ENCODE measurements at places on chromosomes 6 and 20. TPM values are rescaled to one million over a fixed set of nuclear protein-coding genes. Genes with fewer than 3 reads are reported as not detected.

DCDC2 gene
- total RNA-seq, result not detected

- H3K4me1 ChIP-seq, result peaks cover 15% of the 10 kb centered on the region
- no peak for DNase-seq
- H3K36me3 ChIP-seq, result no peaks in the 10 kb centered on the region
- H3K4me3 ChIP-seq, result no peak overlapping the region
- no peaks in the 10 kb centered on the region for H3K27me3 ChIP-seq
Measured at GRCh38 chr20:24628985-24629384, 159.6 kb downstream of the SYNDIG1 start.

DNA sequence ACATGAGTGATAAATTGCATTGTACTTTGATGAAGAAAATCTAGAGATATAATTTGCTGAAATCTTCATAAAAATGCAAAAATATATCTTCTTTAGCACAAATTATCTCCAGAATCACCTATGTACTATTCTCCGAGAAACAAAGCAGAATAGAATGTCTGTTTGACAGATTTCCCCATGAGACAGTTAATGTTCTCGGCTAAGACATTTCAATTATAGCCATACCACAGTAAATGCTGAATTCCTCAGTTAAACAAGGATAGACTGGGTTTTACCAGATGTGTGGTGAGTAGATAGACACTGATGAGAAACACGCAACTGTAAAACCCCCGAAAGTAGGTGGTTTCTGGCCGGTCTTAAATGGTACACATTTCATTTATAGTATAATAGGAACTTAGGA is 69.8 kb downstream of the SNAP25 start:
- no peak for DNase-seq
- no peaks in the 10 kb centered on the region for H3K4me1 ChIP-seq
- H3K27ac ChIP-seq, result no peak overlapping the region
- H3K36me3 ChIP-seq, result peaks cover 2% of the 10 kb centered on the region
- H3K27me3 ChIP-seq, result no peaks in the 10 kb centered on the region

DNA sequence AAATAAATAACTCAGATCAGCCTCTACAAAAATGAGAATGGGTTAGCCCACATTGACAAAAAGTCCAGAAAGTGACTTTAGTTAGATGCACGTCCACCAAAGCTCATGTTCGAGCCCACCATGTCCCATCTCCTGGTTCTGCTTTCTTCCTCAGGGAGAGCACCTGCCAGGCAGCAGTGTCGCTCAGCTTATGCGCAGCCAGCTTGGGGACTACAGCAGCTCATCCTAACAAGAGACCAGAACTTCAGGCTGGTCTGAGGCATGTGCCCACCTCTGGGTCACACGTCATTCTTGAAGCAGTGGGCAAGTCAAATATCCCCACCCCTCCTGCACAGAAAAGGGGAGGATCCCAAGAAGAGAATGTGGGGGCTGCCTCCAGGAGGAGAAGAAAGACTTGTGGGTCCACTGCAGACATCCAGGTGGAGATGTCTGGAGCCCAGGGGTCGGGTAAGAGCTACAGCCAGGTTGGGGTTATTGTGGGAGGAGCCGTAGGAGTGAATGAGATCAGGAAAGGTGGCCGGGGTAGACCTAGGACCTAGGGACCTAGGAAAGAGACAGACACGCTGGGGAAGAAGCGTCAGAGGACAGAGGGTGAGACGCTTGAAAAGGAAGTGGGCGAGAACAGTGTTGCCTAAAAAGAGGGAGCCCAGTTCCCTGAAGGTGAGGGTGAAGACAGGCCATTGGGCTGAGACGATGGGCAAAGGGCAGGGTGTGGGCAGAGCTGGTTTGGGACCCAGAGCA is 52.5 kb downstream of the SSR1 start:
- H3K36me3 ChIP-seq, result no peaks in the 10 kb centered on the region
- peaks cover 21% of the 10 kb centered on the region for H3K4me1 ChIP-seq
- DNase-seq, result no peak
- H3K4me3 ChIP-seq, result peak overlapping the region; percentile 93
- peak overlapping the region; percentile 97 for H3K27ac ChIP-seq

DNA sequence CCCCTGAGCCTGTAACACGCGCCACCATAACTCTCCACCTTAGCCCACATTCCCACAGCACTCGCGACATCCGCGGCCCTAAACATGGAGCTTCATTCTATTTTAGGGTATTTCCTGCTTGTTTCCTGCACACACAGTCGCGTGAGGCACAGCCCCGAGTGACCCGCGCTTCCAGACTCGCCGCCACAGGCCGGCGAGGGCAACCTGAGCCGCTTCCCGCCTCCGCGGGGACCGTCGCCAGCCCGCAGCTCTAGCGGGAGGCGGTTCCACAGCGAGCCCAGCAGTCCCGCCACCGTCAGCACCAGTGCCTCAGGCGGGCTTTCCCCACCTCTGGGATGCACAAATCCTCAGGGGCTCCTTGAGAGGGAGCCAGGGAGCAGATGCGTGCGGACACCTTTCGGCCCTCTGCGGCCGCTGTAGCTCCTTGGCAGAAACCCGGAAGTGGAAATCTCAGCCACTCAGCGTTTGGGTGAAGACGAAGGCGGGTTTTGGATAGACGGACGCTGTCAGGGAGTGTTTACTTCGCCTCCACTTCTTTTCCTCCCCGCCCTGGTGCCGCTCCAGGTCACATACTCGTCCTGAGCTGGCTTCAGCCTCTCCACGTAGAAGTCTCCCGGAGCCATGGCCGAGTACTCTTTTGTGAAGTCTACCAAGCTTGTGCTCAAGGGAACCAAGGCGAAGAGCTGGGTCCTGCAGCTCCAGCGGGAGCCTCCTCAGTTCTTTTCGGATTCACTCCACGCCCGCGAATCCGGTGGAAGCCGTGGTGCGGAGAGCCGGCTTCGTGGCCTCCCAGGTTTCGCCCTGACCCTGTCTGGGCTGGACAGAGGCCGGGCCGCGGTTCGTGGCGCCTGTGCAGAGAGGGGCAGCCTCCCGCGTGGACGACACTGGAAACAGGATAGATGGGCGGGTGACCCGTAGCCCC is 2177.4 kb upstream of the DEFB115 start:
- no peak overlapping the region for H3K4me3 ChIP-seq
- H3K4me1 ChIP-seq, result no peaks in the 10 kb centered on the region
- H3K27me3 ChIP-seq, result no peaks in the 10 kb centered on the region
- no peak overlapping the region for H3K27ac ChIP-seq
- H3K36me3 ChIP-seq, result peaks cover 25% of the 10 kb centered on the region

- no peaks in the 10 kb centered on the region for H3K27me3 ChIP-seq
- peaks cover 4% of the 10 kb centered on the region for H3K36me3 ChIP-seq
- DNase-seq, result no peak
- H3K4me1 ChIP-seq, result peaks cover 10% of the 10 kb centered on the region
Measured at GRCh38 chr6:44787254-44787834, 399.8 kb downstream of the CDC5L start.

DNA sequence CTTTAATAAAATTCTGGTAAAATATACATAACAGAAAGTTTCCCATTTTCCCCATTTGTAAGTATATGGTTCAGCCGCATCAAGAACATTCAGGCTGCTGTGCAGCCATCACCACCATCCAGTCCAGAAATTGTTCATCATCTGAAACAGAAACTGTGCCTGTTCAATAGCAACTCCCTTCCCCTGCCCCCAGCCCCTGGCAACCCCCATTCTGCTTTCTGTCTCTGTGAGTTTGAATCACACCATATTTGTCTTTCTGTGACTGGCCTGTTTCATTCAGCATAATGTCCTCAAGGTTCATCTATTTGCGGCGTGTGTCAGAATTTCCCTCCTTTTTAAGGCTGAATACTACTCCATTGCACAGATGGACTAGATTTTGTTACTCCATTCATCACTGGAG is 19.1 kb downstream of the VSTM2L start:
- H3K36me3 ChIP-seq, result no peaks in the 10 kb centered on the region
- no peak overlapping the region for H3K27ac ChIP-seq
- H3K4me3 ChIP-seq, result no peak overlapping the region
- no peaks in the 10 kb centered on the region for H3K27me3 ChIP-seq

- peak overlapping the region; percentile 89 for H3K4me3 ChIP-seq
- H3K4me1 ChIP-seq, result peaks cover 42% of the 10 kb centered on the region
- peak overlapping the region; percentile 36 for H3K27ac ChIP-seq
- no peaks in the 10 kb centered on the region for H3K36me3 ChIP-seq
- no peak for DNase-seq
Measured at GRCh38 chr6:63635215-63635587, 401 bp upstream of the PHF3 start.

- H3K36me3 ChIP-seq, result no peaks in the 10 kb centered on the region
- DNase-seq, result no peak
Measured at GRCh38 chr6:84625506-84625905, 138.9 kb downstream of the TBX18 start.

SLC18B1 gene
- total RNA-seq, result 18.4 TPM

DNA sequence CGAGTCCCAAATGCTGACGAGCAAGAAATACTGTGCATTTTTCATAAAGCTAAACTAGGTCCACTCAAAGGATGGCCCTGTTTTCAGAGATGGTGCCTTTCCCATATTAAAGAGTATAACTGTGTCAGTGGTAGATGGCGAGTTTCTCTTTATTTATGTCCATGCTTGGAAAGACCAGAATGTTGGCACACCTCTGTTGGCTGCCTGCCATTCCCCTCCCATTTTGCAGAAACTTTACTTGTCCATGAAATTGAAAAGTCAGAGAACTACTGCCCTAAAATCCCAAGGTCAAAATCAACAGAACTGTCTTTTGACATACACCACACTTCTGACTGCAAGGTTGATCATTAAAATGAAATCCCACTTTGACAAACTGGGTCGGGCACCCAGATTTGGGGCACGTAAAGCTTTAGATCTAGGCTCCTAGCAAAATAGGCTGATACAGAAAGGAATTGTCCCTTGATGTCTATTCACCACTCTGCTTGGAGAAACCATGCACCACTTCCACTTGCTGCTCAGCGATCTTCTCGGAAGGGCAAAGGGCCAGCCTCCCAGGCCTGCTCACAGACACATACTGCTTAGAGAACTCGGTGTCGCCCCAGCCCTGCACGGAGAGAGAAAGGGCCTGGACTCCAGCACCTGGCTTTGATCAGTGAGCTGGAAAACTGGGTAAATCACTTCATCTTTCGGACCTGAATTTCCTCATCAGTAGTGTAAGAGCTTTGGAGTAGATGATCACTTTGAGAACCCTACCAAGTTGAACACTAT is 130.0 kb downstream of the AGPAT4 start:
- no peaks in the 10 kb centered on the region for H3K27me3 ChIP-seq
- no peaks in the 10 kb centered on the region for H3K4me1 ChIP-seq
- H3K4me3 ChIP-seq, result no peak overlapping the region
- no peak for DNase-seq
- H3K27ac ChIP-seq, result no peak overlapping the region

- H3K4me1 ChIP-seq, result peaks cover 14% of the 10 kb centered on the region
- no peaks in the 10 kb centered on the region for H3K27me3 ChIP-seq
- no peak overlapping the region for H3K27ac ChIP-seq
Measured at GRCh38 chr6:166946125-166946524, 10.2 kb downstream of the RNASET2 start.

DEF6 gene
- total RNA-seq, result 1.8 TPM

DNA sequence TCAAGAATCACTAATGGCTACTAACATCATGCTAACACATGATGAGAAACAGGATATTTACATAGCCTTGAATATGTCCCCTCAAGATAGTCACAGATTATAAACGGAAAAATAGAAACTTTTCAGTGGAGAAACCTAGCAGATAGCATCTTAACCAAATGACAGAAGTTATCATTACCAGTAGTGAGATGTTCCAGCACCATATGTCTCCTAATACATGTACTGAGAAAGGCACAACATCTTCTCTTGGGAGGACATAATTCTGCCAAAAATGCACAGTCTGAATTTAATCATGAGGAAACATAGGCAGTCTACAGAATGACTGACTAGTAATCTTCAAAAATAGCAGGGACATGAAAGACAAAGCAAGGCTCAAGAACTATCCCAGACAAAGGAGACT is 19.9 kb upstream of the PRIM2 start:
- H3K4me3 ChIP-seq, result no peak overlapping the region
- H3K4me1 ChIP-seq, result no peaks in the 10 kb centered on the region
- no peak for DNase-seq
- no peaks in the 10 kb centered on the region for H3K36me3 ChIP-seq
- H3K27ac ChIP-seq, result no peak overlapping the region

TMEM217 gene
- 0.82 TPM for total RNA-seq

DNA sequence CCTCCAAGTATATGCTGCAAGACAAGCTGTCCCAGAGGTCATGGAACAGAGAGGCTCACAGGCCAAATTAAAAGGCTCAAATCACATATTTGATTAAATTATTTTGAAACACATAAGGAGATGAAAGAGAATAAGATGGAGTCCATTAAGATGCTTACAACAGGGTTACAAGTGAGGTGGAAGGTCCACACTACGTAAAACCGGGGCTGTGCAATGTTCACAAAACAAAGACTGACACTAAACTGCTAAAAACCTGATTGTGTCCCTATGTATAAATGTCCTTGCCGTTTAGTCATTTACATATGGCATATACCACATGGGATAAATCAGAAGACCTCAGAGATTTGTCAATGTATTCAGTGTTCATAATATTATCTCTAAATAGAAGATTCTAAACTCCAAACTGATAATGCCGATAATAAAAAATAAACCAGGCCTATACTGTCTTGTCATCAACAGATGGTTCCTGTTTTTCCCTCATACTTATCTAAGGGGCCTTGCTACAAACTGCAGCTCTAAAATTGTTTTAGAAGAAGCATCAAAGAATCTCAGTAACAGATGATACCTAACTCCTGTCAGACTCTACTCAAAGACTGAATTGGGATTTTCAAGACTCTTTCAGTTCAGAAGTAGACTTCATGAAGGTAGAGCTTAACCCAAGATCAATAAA is 51.8 kb upstream of the RIPOR2 start:
- H3K27me3 ChIP-seq, result no peaks in the 10 kb centered on the region
- peaks cover 17% of the 10 kb centered on the region for H3K4me1 ChIP-seq
- H3K27ac ChIP-seq, result no peak overlapping the region
- H3K36me3 ChIP-seq, result peaks cover 7% of the 10 kb centered on the region

LAMA4 gene
- total RNA-seq, result 14.7 TPM

OOEP gene
- total RNA-seq, result not detected

DNA sequence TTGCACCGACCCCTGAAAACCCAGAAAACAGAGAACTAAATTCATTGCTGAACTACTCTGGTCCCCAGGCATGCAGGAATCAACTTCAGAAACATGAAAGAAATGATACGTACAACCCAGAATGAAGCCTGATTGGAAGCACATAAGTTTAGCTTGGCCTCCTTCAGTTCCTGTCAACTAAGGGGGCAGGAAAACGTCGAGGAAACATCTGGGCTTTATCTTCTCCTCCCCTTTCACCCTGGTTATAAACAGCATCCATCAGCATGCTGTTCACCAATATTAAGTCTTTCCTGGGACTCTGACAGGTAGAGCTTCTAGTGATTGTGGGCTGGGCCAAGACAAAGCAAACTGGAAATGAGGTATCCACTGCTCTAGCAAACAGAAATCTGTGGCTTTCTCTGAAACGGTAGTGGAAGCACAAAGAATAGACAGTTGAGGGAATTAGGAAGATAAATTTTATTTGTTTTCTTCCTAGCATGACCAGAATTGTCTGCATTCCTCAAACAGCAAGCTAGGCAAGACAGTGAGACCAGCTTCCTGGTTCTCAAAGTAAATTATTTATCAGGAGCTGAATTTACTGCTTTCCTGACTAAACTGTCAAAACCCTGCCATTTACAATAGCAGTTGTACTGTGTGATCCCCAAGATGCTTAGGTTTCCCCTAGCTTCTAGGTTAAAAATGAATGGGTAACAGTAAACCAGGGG is 134.4 kb downstream of the PTPRT start:
- H3K27ac ChIP-seq, result no peak overlapping the region
- no peaks in the 10 kb centered on the region for H3K36me3 ChIP-seq
- peaks cover 3% of the 10 kb centered on the region for H3K4me1 ChIP-seq
- no peak overlapping the region for H3K4me3 ChIP-seq

ENPP5 gene
- 0.68 TPM for total RNA-seq

TBXT gene
- not detected for total RNA-seq

- no peaks in the 10 kb centered on the region for H3K4me1 ChIP-seq
- no peak overlapping the region for H3K4me3 ChIP-seq
- no peak overlapping the region for H3K27ac ChIP-seq
- no peak for DNase-seq
- H3K27me3 ChIP-seq, result no peaks in the 10 kb centered on the region
- no peaks in the 10 kb centered on the region for H3K36me3 ChIP-seq
Measured at GRCh38 chr6:161676586-161676985, 402.7 kb upstream of the AGPAT4 start.

LY6G6D gene
- total RNA-seq, result not detected
